A549 treated with GW870086 at 1 μM for 4 hours (cell line): ENCODE measurements at places on chromosomes 7 and 10. TPM values are rescaled to one million over a fixed set of nuclear protein-coding genes. Genes with fewer than 3 reads are reported as not detected.

Gene PLPP4
- 0.28 to 0.42 TPM in 2 of 5 replicates, not detected in the others for total RNA-seq

Gene TPST1
- total RNA-seq: 6.3 to 9.3 TPM (median 8.7 TPM) in 5 replicates

Gene KIF11
- total RNA-seq: 26.8 to 40.1 TPM (median 35.1 TPM) in 5 replicates

Gene GSAP
- total RNA-seq: 2.9 to 3.6 TPM (median 3.3 TPM) in 5 replicates

Gene FRMPD2
- 0.06 TPM in 1 of 5 replicates, not detected in the others for total RNA-seq

Gene MCM10
- total RNA-seq: 19.7 to 24.0 TPM (median 21.3 TPM) in 5 replicates

Gene KIAA1549
- total RNA-seq: 4.9 to 6.8 TPM (median 6.2 TPM) in 5 replicates

Gene MICALL2
- 18.7 to 28.9 TPM (median 25.9 TPM) in 5 replicates for total RNA-seq

Gene MORN4
- 6.7 to 8.4 TPM (median 7.9 TPM) in 5 replicates for total RNA-seq

Gene NUPR2
- total RNA-seq: not detected in 5 replicates

Gene REEP3
- total RNA-seq: 14.8 to 20.6 TPM (median 17.6 TPM) in 5 replicates

Gene ASIC3
- total RNA-seq: 5.6 to 10.8 TPM (median 9.7 TPM) in 5 replicates

Gene ANK3
- 0.45 to 1.3 TPM (median 0.82 TPM) in 5 replicates for total RNA-seq

Gene SGCE
- total RNA-seq: 47.9 to 55.9 TPM (median 50.2 TPM) in 5 replicates

Gene HPS1
- 29.5 to 37.6 TPM (median 36.0 TPM) in 5 replicates for total RNA-seq

Gene ASB10
- total RNA-seq: not detected in 5 replicates

Gene TMEM213
- total RNA-seq: not detected in 5 replicates

Gene FRMD4A
- 3.3 to 5.5 TPM (median 3.8 TPM) in 5 replicates for total RNA-seq

Gene LOXL4
- 1.1 to 1.6 TPM (median 1.5 TPM) in 5 replicates for total RNA-seq

Gene TMEM184A
- total RNA-seq: 6.7 to 13.2 TPM (median 9.5 TPM) in 5 replicates

Gene HTRA1
- total RNA-seq: 51.9 to 68.9 TPM (median 57.0 TPM) in 5 replicates

Gene NEUROG3
- total RNA-seq: not detected in 5 replicates

Gene GNGT1
- total RNA-seq: not detected in 5 replicates

Gene PTPN20
- total RNA-seq: 3.7 to 4.7 TPM (median 4.1 TPM) in 5 replicates

Gene MBLAC1
- total RNA-seq: 2.0 to 3.1 TPM (median 2.6 TPM) in 5 replicates

Gene NPY4R
- total RNA-seq: 28.0 to 43.1 TPM (median 39.2 TPM) in 5 replicates

Gene SUN3
- not detected in 5 replicates for total RNA-seq

Gene CDC14C
- total RNA-seq: 0.05 TPM in 1 of 5 replicates, not detected in the others

Gene HMX2
- 0.14 to 0.25 TPM in 2 of 5 replicates, not detected in the others for total RNA-seq

Gene CPXM2
- not detected in 5 replicates for total RNA-seq

Gene CNTNAP2
- 0.02 to 0.09 TPM in 2 of 5 replicates, not detected in the others for total RNA-seq

Gene PDK4
- total RNA-seq: 6.8 to 10.4 TPM (median 10.3 TPM) in 5 replicates

Gene CRHR2
- 0.05 to 0.07 TPM in 2 of 5 replicates, not detected in the others for total RNA-seq

Gene VAX1
- total RNA-seq: 1.2 to 1.5 TPM (median 1.5 TPM) in 5 replicates

Gene NXPH1
- total RNA-seq: not detected in 5 replicates

Gene PSMC2
- 151 to 186 TPM (median 163 TPM) in 5 replicates for total RNA-seq

Gene CAMK1D
- 6.1 to 7.9 TPM (median 6.9 TPM) in 5 replicates for total RNA-seq

Gene CACNA2D1
- 4.4 to 10.4 TPM (median 7.6 TPM) in 5 replicates for total RNA-seq

Gene SH2B2
- 2.1 to 3.8 TPM (median 3.6 TPM) in 5 replicates for total RNA-seq

Gene KEL
- not detected in 5 replicates for total RNA-seq

Gene FOXI2
- not detected in 5 replicates for total RNA-seq

Gene VSTM4
- total RNA-seq: 0.24 to 0.50 TPM (median 0.35 TPM) in 5 replicates

Gene PAPOLB
- not detected in 5 replicates for total RNA-seq

Gene ACHE
- total RNA-seq: 2.2 to 3.0 TPM (median 2.8 TPM) in 5 replicates

Gene GFRA1
- 7.7 to 12.4 TPM (median 10.0 TPM) in 5 replicates for total RNA-seq

Gene PALD1
- 5.5 to 7.3 TPM (median 6.8 TPM) in 5 replicates for total RNA-seq

Gene SFTPA2
- total RNA-seq: not detected in 5 replicates

Gene PTN
- total RNA-seq: not detected in 5 replicates

Gene MALRD1
- total RNA-seq: not detected in 5 replicates

Gene OPN1SW
- not detected in 5 replicates for total RNA-seq

Gene STRIP2
- total RNA-seq: 5.6 to 9.8 TPM (median 8.7 TPM) in 5 replicates

Gene MACC1
- not detected in 5 replicates for total RNA-seq
